Left lung (tissue), 14 donors: ENCODE measurements at places on chromosomes 16 and 17. TPM values are rescaled to one million over a fixed set of nuclear protein-coding genes. Genes with fewer than 3 reads are reported as not detected.

The GID4 gene
- total RNA-seq = 7.9 TPM

DNA sequence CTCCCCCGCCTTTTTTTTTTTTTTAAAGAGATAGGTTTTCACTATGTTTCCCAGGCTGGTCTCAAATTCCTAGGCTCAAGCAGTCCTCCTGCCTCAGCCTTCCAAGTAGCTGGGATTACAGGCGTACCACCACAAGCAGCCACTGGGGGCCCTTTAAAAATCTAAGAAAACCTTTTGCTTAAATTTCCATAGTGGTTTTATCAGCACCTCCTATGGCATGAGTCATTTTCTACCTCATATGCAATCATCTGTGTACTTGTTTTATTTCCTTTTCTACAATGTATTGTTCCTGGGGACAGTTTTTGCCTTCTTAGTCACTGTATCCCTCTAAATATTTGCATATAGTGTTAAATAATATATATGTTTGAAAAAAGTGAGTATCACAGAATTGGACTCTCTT lies 29.2 kb downstream of the GNA13 start:
- DNase-seq = no peak
- H3K27me3 ChIP-seq = no peaks in the 10 kb centered on the region
- H3K4me1 ChIP-seq = peaks cover 83% of the 10 kb centered on the region
- H3K36me3 ChIP-seq = no peaks in the 10 kb centered on the region
- H3K27ac ChIP-seq = peak overlapping the region; percentile 55

DNA sequence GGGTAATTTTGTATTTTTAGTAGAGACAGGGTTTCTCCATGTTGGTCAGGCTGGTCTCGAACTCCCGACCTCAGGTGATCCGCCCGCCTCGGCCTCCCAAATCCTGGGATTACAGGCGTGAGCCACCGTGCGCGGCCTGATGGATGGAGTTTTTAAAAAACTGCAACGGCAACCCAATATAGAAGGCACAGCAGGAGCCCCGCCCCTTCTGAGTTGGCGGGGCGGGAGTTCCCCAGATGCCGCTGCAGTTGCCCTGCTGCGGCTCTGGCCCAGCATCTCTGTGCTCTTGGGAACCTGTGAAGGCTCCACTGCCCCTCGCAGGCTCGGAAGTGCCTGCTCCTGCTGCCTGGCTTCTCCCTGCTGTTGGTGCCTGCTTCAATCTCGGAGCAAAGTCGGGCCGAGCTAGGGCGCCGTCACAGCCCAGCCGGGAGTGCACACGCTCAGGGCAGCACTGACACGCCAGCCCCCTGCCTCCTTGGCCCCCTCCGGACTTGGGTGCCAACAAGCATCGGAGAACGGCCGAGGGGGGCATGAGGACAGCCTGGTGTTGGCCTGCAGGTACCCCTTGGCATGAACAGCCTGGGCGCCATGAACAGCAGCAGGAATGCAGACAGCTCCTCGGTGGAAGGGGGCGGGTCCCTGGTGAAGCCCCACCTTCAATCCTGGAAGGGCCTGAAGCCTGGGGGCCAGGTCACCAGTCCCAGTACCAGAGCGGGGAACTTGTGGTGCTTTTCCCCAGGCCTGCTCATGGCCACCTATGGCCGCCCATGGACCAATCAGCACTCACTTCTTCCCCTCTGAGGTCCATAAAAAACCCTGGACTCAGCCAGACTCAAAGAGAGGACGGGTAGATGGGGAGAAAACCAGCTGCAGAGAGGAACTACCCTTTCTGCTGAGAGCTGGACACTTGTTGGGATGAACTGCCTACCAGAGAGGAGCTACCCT lies 2.3 kb upstream of the NT5M start:
- no peak overlapping the region for H3K27ac ChIP-seq
- H3K36me3 ChIP-seq = no peaks in the 10 kb centered on the region
- peak overlapping the region; percentile 29 for H3K4me3 ChIP-seq
- DNase-seq = peak; percentile 52
- H3K27me3 ChIP-seq = peaks cover 21% of the 10 kb centered on the region

The VWA3A gene
- total RNA-seq = 3.6 TPM

- H3K27me3 ChIP-seq = no peaks in the 10 kb centered on the region
- H3K4me1 ChIP-seq = peaks cover 6% of the 10 kb centered on the region
- H3K4me3 ChIP-seq = no peak overlapping the region
- H3K36me3 ChIP-seq = peaks cover 8% of the 10 kb centered on the region
- no peak for DNase-seq
Measured at GRCh38 chr17:49762151-49762941, 1.6 kb downstream of the FAM117A start.

The RNFT1 gene
- 28.2 TPM for total RNA-seq

DNA sequence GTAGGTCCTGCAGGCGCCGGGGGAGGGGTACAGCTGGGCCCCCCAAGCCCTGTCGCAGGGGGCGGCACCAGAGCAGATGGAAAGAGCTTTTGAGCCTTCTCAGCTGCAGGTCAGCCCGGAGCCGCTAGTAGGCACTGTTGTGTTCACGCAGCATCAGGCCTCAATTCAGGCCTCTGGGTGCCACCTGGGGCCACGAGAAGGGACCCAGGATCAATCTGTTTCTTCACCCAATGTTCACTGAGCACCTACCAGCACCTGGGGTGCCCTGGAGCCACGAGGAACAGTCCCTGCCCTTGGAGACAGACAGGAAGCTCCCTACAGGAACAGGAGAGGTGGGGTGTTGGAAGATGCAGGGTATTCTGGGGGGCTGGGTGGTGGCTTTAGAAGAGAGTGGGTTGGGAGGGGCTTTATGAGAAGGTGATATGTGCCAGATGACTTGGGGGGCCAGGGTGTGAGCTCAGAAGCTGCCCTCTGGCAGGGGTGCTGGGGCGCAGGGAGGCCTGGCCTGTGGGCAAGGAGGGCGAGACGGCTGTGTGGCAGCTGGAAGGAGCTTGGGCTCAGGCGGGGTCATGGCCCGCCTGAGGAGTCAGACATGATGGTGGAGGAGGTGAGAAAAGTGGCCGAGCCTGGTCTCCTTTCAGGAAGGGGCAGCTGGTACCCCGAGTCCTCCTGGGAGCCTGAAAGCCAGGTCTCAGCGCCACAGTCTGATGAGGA lies 121.9 kb upstream of the GSE1 start:
- no peak for DNase-seq
- peaks cover 14% of the 10 kb centered on the region for H3K4me1 ChIP-seq
